HTR-8/SVneo (cell line): ENCODE measurements at places on chromosomes 6 and 20.

GRCh38 chr6:37298958-37299357 lies 41.0 kb upstream of the TMEM217 start:
- DNase-seq = no peak

GRCh38 chr20:1300083-1300840 lies 28.7 kb downstream of the SDCBP2 start:
- no peak for DNase-seq

DNA sequence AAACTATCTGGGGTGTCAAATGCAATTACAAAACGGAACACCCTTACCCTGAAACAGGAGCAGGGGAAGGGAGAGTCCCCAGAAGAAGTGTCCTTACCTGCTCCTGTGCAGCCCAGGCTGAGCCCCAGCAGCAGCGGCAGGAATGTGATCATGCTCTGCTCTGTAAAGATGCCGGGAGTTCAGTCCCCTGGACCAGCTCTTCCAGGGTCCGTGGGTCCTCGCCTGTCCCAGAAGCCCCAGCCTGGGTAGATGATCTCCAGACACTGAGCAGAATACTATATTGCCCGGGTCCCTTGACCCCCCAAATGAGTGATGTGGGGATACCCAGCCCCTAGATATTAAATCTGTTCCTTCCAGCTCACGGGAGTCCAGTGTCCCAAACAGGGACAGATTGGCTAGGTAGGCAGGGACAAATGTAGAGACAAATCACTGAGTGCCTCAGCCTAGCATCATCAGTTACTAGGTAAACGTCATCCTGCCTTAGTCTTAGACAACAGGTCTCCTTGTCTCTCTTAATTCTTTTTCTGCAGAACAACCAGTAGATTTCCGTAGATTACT lies at the start of gene HLA-DMB:
TSS of gene HLA-DMB (minus strand) at position 373 of the 558 bp plus-strand sequence. CDS start at position 152, 221 bp downstream.
- DNase-seq = peak; percentile 85

GRCh38 chr20:3479759-3480615 lies 9.2 kb downstream of the ATRN start:
- DNase-seq = no peak

GRCh38 chr6:139509167-139509566 lies 134.7 kb upstream of the CITED2 start:
- no peak for DNase-seq

GRCh38 chr20:42553374-42553773 lies 636.3 kb downstream of the PTPRT start:
- no peak for DNase-seq

DNA sequence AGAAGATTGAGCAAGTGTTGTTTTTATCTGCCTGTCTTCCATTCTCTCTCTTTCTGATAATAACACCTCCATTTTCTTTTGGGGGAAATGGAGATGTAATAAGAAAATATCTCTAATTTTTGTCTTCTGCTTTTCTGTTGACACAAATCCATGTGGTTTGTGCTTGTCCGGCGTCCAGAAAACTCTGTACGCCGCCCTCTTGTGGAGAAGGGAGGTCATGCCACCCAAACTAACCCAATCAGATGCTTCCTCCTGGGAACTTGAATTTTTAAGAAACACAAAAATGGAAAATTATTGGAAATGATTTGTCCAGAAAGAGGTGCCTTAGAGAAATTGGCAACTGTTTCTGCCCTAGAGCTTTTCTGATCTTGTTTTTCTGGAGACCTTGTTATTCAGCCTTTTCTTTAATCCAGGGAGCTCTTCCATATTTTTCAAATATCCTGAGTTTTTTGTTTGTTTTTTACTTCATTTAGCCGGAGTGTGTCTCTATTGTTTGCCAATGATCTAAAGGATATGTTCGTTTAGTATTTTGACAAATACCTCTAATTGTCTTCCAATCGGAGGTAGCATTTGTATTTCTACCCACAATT lies 17.8 kb upstream of the FNDC1 start:
- DNase-seq = peak; percentile 26

DNA sequence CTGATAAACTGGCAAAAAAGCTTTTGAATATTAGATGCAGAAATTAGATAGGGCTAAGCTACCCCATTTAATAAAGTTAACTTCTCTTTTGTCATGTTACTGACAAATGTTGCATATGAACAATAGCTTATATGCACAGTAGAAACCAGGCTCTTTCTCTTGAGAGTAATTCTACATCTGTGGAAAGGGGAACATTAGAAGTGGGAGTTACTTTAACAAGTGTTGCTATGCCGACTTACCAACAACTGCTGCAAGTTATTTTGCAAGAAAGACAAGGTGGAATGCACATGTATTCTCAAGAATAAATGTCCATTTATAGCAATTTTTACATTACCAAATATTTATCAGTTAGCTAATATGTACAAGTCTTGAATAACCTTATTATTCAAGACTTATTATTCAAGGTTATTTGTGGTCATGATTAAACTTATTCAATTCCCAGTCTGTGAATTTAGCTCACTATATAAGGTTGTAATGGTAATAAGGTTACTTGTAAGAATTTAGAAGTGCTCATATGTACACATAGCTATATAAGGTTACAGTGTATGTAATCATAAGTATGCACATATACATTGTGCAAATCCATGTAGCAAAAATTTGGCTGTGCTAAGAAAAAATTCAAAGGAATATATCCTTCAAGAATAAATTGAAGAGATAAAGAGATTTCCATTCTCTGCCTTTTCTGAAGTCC lies 38.3 kb downstream of the ADGRG6 start:
- no peak for DNase-seq

DNA sequence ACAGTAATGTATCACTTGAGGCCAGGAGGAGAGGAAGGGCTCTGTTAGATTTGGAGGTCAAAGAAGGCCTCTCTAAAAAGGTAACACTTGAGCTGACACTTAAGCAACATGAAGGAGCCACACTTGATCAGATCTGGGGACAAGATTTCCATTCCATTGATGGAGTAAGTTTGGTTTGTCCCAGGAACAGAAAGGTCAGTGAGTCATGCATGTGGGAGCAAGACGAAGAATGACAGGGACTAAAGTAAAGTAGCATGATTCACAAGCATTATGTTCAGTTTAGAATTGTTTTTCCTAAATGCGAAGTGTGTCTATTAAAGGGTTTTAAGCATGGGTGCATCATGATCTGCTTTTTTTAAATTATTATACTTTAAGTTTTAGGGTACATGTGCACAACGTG lies 47.4 kb downstream of the COL21A1 start:
- DNase-seq = no peak

DNA sequence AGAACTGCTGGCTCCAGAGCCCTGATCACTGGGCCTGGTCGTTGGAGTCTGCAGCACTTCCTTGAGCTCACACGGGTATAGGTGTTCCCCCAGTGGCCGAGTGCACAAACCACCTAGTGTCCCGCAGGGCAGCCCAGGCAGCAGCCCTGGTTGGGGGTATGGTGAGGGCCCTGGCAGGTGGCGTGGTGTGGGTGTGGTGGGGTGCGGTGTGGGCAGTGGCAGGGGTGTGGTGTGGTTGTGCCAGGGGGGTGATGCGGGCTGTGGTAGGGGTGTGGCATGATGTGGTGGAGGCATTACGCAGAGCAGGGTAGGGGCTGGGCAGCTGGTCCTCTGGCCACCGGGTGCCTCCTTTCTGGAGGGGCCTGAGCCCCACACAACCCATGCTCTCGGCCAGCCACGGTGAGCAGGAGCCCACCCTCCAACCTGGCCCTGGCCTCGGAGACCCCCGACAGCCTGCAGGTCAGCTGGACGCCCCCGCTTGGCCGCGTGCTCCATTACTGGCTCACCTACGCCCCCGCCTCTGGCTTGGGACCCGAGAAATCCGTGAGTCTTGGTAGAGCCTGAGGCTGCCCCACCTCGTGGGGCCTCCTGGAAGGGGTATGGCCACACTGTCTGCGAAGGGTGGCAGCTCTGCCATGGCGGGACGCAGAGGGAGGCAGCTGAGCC lies 20.5 kb downstream of the COL20A1 start:
- no peak for DNase-seq

DNA sequence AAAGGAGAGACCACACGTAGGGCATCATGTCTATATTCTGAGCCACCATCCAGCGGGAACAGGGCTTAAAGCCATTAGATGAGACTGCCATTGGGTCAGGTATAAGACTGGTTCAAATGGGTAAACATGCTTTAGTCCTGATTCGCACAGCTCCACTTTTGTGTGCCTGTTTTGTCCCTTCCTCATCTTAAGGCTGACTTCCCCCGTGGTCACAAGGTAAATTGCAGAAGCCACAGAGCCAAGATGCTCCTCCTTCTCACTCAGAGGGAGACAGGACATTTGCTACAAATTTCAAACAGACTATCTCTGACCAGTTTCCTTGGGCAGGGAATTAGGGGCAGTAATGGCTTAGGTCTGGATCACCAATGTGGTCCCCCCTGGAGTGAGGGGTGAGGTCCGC lies 11.4 kb upstream of the IFNGR1 start:
- DNase-seq = no peak

DNA sequence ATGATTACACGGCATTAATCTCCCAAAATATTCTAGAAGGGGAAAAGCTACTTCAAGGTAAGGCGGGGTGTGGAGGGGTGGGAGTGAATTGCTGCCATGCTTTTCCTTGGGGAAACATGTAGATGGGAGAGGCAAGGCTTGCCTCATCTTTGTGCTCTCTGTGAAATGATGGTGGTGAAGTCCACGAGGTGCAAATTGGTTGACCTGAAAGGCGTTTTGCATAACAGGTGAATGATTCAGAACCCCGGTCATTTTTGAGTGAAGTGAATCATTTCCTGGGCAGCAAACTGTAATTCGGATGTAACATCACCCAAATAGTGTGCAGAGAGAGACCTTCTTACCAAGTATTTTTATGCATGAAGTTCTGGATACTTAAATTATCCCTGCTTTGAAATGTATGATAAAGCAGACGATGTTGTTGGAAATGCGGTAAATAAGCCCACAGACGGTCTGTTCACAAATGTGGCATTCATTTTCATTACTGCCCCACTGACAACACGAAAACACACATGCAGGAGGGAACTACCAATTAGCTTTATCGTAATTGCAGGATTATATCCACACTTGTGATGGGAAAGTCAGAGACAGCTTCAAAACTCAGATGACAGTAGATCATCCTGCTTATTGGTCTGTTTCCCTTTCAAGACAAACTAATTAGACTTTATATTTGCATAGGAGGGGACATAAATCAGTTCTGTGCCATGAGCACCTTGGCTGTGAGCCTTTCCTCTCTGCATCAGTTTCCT lies 3.0 kb downstream of the CDH4 start:
- no peak for DNase-seq

GRCh38 chr20:34141293-34141692 lies 29.2 kb upstream of the EIF2S2 start:
- DNase-seq = no peak

DNA sequence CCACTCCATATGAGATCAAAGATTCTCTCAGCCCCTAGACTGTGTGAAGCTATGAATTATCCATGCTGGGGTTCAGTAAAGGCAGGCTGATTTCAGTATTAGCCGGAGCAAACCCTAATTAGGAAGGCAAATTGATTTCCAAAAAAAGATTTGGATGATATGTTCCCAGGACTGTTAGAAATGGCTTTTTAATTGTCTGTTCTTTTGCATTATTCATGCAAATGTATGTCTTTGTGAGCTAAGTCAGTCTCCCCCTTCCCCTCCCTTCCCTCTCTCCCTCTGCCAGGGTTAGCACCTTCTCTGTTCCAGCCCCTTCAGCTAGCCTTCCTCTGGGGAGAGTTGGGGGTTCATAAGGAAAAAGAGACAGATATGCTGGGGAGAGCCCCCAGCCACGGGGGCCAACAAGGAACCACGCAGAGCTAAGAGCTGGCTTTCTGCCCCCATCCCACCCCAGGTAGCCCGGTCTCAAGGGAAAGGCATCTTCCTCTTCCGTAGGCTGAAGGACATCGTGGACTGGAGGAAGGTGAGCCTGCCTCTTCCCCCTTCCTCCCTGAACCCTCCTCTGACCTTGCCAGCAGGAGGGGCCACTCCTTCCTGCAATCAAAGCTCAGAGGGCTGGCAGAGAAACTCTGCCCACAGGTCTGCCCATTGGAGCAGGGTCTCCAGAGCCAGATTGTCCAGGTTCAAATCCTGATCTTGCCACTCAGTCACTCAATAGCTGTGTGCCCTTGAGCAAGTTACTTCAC lies 32.3 kb downstream of the PDRG1 start:
- DNase-seq = no peak

DNA sequence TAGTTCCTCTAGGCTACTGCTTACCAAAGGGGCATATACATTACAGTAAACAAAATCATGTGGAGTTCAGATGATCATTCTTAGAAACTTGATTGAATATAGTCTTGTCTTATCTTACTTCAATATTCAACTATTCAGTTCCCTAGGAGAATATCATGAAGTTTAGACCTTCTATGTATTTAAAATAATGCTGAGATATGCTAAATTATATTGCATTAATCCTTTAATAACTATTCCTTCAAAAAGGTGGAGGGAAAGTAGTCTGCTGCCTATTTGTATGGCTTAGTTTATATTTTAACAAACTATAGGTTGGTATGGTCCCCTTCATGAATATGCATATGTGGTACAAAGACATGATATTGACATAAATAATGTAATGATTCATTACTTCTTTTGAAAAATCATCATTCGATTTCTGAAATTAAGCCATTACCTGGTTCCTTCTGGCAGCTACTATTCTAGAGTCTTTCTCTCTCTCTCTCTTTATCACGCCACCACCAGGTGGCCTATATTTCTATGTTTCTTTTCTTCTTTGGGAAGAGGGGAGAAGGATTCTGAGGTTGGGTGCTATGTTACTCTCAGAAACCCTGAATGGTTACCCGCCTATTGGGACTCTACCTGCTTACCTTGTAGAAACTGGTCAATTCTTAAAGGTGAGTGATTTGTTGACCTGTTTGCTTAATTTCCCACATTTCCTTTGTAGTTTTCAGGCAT lies 855.8 kb downstream of the HACE1 start:
- no peak for DNase-seq

DNA sequence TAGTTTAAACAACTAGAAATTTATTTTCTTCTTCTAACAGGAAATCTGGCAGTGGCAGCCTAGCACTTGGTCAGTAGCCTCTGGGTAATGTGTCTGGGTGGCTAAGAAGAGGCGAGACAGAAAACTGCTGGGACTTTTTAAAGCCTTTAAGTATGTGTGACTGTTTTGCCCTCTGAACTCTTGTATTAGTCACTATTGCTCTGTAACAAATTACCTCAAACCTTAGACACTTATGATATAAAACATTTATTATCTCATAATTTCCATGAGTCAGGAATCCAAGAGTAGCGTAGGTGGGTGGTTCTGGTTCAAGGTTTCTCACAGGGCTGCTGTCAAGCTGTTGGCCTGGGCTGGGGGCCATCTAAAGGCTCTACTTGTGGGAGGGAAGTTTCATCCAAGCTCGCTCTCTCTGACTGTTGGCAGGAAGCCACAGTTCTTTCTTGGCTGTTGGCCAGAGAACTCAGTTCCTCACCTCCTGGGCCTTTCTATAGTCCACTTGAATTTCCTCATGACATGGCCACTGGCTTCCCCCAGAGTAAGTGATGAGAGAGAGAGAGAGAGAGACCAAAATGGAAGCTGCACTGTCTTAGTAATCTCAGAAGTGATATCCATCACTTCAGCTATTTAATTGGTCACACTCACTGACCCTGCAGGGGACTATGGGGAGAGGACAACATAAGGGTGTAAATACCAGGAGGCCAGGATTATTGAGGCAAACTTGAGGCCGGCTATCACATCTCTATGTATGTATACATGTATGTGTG lies 17.4 kb upstream of the TBC1D22B start:
- peak; percentile 60 for DNase-seq
